ENCODE measurements at places on chromosomes 12 and 14.

DNA sequence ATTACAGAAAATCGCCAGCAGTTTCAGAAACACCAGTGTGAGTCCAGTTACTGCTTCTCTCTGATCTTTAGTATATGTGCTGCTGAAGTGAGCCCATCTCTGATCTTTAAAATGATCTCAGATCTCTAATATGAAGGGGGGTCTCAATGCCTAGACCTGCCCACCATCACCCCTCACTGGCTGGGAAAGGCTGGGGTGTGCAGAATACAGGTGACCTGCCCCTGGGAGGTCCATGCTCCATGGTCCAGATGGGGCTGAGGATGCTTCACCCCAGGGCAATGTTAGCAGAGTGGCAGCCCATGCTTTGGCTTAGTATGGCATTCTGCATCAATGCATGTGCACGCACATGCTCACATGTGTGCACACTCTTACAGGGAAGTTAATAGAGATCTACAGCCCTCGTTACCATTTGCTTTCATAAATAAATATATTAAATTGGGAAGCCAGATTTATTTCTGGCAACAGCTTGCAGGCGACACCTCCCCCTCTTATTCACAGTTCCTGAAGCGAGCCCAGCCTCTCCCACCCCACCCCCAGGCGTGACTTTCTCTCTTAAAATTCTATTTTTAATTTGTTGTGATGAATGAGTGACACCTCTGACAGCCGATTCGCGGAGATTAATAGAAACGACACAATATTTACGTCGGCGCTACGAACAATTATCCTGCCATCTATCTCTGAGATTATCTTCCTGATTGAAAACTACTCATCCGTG is 104.7 kb upstream of the ESRRB start:
- DNase-seq = no peak

DNA sequence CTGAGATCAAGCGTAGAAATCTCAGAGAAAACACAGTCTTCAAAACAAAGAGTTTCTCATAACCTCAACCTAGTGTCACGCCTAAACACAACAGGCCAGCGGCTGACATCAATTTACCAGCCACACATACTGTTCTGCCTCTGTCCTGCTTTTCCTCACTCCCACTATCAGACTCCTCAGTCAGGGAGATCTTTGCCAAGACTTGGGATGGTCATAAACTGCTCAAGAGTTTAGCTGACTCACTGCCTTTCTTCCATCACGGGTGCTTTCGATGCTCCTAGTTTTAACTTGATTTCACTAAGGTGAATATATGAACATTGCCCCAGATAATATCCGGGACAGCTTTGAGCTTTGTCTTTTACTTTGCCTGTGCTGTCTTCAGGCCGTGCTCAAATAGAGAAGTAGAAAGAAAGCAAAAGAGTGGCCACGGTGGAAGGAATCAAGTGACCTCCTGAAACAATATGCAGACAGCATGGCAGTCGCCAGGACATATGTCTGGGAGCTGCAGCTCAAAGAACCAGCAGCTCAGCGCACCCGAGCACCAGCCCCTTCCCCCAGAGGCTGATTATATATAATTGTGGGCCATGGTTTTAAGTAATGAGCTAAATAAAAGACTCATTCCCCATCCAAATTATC is 12.1 kb downstream of the MDM1 start:
- DNase-seq = no peak

DNA sequence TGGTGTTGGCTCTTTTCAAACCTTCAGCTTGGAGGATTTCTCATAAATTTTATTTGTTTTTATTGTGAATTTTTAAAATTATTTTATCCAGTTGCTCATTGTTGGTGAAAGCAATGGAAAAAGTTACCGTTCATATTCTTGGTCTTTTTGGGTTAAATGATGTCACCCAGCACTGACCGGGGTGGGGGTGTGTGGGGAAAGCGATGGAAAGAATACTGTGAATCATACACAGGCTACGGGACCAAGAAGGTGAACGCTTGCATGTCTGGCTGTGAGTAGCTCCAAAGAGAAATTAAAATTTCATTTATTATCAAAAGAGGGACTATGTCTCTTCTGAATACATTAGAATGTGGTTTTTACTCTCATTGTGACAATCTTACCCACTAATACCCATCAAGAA is 430.1 kb downstream of the AEBP2 start:
- no peak for DNase-seq

- no peak for DNase-seq
Observed at GRCh38 chr12:93415723-93416464, 25.9 kb downstream of the UBE2N start.

- DNase-seq = peak; percentile 64
Observed at GRCh38 chr12:71840231-71840847, 780 bp downstream of the TBC1D15 start.

DNA sequence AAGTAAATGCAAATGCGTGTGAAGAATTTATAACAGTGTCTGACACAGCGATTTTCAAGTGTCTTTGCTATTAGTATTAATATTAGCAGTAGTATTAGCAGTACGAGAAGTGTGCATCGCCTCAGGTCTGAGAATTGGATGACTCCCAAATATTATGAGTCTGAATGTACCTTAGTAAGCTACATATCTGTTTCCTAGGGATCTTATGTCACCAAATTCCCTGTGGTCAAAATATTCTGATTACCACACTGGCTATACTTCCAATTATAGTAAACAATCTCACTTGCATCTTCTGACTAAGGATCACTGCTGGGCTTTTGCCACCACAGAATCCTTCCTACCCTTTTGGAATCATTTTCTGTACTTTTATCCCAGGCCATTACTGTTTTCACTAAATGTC is 396.0 kb upstream of the MIS18BP1 start:
- DNase-seq = no peak

GRCh38 chr12:102300824-102301461 is 103.3 kb upstream of the PMCH start:
- no peak for DNase-seq

- DNase-seq = no peak
Observed at GRCh38 chr12:112314981-112315380, 67.2 kb downstream of the HECTD4 start.

DNA sequence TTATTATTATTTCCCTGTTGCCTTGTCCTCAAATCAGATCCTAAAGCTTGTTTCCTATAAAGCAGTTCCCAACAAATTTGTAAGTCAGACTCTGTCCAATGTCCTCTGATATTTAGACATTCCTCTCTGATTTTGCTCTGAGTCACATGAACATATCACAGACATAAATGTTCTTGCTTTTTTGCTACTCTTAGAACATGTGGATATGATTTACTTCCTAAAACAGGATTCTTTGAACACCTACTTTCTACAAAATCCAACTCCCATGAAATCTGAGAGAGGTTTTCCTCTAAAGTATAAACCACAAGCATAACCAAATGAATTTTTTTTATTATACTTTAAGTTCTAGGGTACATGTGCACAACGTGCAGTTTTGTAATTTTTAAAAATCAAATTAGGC is 181.3 kb upstream of the SLC38A2 start:
- DNase-seq = no peak

- DNase-seq = no peak
Observed at GRCh38 chr14:34081576-34082136, 130.8 kb upstream of the EGLN3 start.

DNA sequence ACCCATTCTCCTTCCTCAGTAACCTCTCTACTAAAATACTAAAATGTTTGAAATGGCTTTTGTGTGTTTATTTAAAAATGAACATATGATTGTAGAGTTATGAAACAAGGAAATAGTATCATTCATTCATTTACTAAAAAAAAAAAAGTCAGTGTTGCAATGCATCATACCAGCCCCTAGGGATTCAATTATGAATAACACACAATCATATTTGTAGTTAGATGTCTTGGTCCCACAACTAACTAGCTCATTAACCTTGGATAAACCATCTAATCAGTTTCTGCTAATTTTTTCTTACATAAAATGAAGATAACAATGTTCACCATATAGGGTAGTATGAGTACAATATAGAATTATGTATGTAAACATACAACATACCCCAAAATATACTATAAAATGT is 183.2 kb downstream of the GRIN2B start:
- DNase-seq = no peak

DNA sequence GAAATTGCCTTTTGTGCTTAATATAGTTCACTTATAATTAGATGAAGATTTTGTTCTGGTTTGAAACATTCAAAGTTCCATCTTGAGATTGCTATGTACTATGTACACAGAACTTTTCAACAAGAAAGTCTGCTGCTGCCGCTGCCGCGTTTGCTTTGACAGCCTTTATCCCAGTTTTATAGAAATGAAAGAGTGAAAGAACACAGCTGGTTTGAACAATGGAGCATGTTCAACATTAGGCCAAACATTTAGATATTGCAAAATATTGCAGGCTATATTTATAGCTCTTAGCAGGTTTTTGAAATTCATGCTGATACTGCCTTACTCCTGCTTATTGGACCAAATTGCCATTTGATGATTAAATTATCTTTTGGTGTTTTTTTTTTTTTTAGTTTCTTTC is 299.8 kb upstream of the PRKD1 start:
- no peak for DNase-seq

GRCh38 chr14:101851736-101852405 is 90.4 kb downstream of the PPP2R5C start:
- DNase-seq = no peak

- DNase-seq = no peak
Observed at GRCh38 chr14:74147571-74147970, 62.8 kb downstream of the LIN52 start.

DNA sequence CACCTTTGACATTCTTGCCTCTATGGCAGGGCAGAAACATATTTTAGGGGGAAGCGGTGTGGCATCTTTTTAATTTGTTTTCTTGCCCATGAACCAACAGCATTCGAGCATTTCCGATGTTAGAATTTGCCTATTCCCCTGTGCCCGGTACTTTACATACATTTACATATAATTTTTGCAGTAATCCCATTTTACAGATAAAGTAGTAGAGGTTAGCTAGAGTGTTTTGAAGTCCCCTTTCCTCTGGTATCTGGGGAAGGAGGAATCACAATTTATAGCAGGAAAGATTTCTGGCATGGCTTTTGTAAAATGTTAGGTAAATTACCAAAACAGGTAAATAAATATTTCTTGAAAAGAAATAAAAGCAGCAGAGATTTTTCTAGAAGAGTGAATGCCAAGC is 1.6 kb downstream of the BORCS5 start:
- DNase-seq = no peak

GRCh38 chr12:57429473-57430111 is 1.3 kb downstream of the R3HDM2 start:
- DNase-seq = no peak

GRCh38 chr12:57215668-57216013 is 953 bp upstream of the NXPH4 start:
- peak; percentile 37 for DNase-seq

DNA sequence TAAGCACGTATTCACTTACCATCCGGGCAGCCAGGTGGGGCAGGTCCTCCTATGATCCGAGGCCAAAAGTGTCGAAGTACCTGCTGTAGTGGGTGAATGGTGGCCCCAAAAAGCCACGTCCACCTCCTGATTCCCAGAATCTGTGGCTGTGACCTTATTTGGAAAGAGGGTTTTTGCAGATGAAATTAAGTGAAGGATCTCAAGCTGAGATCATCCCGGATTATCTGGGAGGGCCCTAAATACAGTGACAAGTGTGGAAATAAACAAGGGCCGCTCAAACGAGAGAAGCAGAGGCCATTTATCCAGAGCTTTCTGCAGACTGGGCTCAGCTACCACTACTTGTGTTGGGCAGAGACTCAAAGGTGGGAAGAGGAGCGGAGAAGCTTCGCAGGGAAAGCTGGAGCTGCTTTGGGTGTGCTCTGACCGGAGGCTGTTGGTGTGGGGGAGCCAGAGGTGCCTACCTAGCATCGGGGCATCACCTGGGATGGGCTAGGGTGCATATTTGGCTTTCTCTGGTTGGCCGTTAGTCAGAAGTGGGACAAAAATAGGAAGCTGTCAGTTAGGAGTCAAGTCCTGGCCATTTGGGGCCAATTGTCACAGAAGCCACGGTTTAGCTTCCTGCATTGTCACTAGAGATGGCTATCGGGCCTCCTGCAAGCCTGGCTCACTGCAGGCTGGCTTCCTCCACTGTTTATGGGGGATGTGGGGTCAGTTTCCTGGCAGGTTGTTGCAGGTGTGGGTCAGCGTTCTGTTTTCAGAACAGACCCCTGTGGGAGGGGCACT is 27.8 kb upstream of the DLK1 start:
- DNase-seq = no peak

DNA sequence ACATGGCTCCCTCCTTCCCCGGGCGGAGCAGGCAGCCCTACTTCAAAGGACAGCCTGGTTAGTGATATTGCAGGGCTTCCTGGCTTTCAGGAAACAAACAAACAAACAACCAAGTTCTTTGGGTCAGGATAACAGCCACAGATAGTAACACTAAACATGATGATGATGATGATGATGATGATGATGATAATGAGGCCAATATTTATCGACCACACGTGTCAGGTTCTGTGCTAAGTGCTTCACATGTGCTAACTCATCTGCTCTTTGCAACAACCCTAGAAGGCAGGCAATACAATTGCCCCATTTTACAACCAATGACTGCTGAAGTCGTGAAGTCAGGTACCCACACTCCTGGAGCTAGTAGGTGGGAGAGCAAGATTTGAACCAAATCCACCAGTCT is 44.1 kb upstream of the TBX5 start:
- no peak for DNase-seq

DNA sequence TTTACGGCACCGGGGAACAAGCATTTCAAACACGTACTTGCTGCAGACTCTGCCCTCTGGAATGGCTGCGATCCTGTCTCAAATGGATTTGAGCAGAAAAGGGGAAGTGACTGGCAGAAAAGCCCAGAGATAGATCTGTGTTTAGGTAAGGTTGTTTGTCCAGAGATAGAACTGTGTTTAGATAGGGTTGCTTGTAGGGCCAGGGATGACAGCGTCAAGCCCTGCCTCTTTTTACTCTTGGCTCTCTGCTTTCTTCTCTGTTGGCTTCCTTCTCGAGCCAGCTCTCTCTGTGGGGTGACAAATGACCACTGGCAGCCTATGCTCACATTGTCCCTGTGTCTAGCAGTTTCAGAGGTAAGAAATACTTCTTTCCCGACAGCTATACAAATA is 11.4 kb downstream of the DGLUCY start:
- DNase-seq = no peak

GRCh38 chr14:54922598-54922997 is 20.0 kb upstream of the GCH1 start:
- DNase-seq = no peak

DNA sequence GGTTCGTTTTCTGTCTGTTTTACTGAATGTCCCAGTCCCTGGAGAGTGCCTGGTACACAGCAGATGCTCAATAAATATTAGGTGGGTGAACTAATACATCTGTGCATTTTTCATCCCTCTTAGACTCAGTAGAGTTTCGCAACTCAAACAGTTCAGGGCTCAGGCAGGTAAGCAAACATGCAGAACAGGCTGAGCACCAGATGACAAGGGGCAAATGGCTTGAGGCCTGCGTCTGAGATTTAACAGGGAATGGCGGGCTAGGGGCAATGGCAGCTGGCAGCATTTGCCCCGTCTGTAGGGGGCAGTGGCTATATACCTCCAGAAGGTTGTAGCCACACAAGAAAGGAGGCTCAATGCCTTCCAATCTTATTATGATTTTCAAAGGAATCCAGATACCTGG is 8.6 kb upstream of the RAN start:
- no peak for DNase-seq
